ENCODE measurements at places on chromosomes 2 and 18. TPM values are rescaled to one million over a fixed set of nuclear protein-coding genes. Genes with fewer than 3 reads are reported as not detected.

- H3K27ac ChIP-seq, result no peak overlapping the region
- H3K4me3 ChIP-seq, result no peak overlapping the region
- no peak for DNase-seq
- peaks cover 2% of the 10 kb centered on the region for H3K27me3 ChIP-seq
Measured at GRCh38 chr2:38168710-38169480, 92.9 kb upstream of the CYP1B1 start.

Gene ABCG8
- not detected for total RNA-seq

Gene COL4A3
- not detected for total RNA-seq

DNA sequence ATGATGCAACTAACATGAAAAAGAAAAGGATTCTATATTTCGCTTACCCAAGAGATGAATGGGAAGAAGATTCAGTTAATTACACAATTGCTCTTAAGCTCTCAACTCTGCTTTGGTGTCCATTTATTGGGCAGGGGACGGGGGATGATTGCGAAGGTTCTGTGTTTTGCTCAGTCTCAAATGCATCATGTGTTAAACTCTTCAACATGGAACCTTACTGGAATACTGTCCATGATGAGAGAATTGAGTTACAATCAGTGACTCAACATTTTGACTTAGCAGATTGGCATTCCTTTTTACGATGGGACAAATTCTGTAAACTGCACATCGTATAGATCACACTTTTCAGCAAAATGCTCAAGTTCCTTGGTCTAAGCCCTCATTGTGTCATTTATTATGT lies 135.6 kb downstream of the RBMS1 start:
- peaks cover 11% of the 10 kb centered on the region for H3K4me1 ChIP-seq
- no peak for DNase-seq
- H3K27ac ChIP-seq, result no peak overlapping the region
- H3K4me3 ChIP-seq, result no peak overlapping the region
- no peaks in the 10 kb centered on the region for H3K36me3 ChIP-seq

- H3K27ac ChIP-seq, result peak overlapping the region; percentile 62
- no peak overlapping the region for H3K4me3 ChIP-seq
- H3K36me3 ChIP-seq, result no peaks in the 10 kb centered on the region
- peaks cover 2% of the 10 kb centered on the region for H3K27me3 ChIP-seq
- H3K4me1 ChIP-seq, result peaks cover 25% of the 10 kb centered on the region
Measured at GRCh38 chr2:20595439-20596192, 55.3 kb downstream of the HS1BP3 start.

DNA sequence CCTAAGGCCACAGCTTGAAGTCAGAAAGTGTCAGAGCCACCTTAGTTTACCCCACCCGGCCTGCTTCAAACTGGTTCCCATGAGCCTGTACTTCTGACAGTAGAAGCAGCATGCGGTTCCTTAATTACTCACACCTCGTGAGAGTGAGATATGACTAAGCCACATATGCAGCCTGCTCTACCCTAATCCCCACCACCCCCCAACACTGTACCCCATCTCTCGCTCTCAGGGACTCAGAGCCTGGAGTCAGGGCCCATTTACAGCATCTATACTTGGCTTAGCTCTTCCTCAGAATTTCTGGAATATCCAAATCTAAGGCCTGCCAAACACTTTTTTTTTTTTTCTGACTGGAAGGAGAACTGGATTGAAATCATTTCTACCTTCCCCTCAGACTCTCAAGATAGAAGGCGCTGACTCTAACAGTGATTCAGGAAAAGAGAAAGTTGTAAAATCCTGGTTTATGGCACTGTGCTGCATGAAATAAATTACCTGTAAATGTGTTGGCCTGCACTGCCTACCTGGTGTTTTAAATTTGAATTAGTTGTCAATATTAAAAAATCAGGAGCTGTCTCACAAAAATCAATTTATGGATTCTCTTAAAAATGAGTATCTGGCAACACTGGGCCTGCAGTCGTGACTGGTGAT lies 360.0 kb downstream of the RND3 start:
- peaks cover 4% of the 10 kb centered on the region for H3K4me1 ChIP-seq
- peaks cover 6% of the 10 kb centered on the region for H3K36me3 ChIP-seq
- H3K27me3 ChIP-seq, result no peaks in the 10 kb centered on the region
- H3K27ac ChIP-seq, result no peak overlapping the region
- no peak overlapping the region for H3K4me3 ChIP-seq

GRCh38 chr18:23307567-23308295 lies 145.4 kb upstream of the RIOK3 start:
- no peak overlapping the region for H3K4me3 ChIP-seq
- H3K4me1 ChIP-seq, result no peaks in the 10 kb centered on the region
- no peak overlapping the region for H3K27ac ChIP-seq

Gene VAMP5
- 1.4 TPM for total RNA-seq

DNA sequence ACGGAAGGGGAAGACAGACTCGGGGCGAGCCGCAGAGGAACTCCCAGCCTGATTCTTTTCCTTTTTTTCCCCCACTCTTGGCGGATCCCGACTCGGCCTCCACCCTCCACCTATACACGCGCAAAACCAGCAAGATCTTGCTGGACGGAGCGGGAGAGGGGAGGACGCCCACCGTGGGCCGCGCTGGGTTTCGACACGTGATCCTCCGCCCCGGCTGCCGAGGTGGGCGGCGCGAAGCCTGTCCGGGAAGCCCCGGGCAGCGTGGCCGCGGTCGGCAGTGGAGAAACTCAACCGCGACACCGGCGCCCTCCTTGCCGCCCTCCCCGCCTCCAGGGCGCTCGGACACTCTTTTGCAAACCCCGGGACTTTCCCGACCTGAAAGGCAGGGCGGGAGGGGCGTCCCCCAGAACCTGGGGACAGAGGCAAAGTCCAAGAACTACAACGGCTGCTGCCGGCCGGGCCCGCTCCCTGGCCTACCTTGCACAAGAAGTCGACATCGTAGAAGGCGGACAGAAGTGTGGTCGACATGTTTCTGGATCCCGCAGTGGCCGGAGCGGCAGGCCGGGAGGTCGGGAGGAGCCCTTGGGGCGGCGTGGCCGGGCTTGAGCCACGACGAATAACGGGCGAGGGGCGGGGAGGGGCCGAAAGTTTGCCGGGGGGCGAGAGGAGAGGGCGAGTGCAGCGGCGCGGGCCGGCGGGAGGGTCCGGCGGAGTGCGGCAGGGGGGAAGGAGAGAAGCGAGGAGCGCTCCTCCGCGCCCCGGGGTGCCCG lies 433 bp downstream of the ZFP36L2 start:
- DNase-seq, result peak; percentile 54
- no peak overlapping the region for H3K27ac ChIP-seq
- H3K36me3 ChIP-seq, result no peaks in the 10 kb centered on the region

- peaks cover 17% of the 10 kb centered on the region for H3K36me3 ChIP-seq
- no peak for DNase-seq
- no peaks in the 10 kb centered on the region for H3K4me1 ChIP-seq
- H3K27ac ChIP-seq, result no peak overlapping the region
Measured at GRCh38 chr2:121803503-121803902, 48.1 kb downstream of the TSN start.

DNA sequence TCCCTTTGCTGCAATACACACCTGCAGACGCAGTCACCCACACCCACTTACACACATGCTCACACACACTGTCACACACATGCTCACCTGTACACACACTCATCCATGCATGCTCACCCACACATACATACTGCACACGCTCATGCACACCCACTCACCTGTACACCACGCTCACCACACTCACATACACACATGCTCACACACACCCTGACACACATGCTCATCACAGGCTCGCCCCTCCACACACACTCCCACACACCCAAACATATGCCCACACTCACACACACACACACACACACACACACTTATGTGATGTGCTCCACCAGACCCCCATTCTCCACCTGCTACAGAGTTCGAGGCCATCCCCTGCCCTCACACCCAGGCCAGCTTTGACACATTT lies 22.8 kb upstream of the CREG2 start:
- no peak overlapping the region for H3K27ac ChIP-seq
- H3K4me3 ChIP-seq, result no peak overlapping the region
- no peaks in the 10 kb centered on the region for H3K36me3 ChIP-seq

Gene NT5C1B
- total RNA-seq, result not detected

DNA sequence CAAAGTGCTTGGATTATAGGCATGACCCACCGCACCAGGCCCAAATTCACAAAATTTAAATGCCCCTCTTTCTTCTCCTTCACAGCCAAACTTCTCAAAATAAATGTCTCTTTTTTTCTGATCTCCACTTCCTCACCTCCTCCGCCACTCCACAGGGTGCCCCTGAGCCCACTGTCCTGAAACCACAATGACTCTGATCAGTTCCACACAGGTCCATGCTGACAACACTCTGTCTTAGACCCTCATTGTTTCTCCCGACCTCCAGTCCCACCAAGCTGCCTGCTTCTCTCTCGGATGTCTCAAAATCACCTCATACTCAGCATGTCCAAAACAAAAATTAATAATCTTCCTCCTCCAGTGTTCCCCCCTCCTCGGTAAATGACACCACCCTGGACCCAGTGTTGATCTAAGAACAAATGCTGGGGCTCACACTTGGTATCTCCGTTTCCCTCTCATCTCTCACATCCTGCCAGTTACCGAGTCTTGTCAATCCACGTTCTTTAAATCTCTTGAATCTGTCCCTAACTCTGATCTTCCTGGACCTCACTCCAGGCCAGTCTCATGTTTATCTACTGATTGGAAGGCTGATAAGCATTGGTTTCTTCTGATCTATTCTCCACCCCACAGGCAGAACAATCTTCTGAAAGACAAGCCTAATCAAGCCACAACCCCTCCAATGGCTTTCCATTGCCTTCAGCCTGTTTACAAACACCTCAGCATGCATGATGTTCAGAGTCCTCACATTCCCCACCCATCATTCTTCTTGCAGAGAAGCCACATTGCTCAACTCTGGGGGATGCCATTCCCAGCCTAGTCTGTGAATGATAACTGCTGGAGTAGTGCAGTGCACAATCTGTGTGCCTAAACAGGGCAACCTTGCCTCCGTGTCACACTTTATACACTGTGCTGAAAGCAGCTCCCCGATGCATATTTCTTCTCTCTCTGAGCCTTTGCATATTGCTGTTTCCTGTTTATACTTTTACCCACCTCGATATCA lies 12.4 kb upstream of the ANKRD44 start:
- DNase-seq, result no peak
- peaks cover 2% of the 10 kb centered on the region for H3K27me3 ChIP-seq
- peaks cover 4% of the 10 kb centered on the region for H3K36me3 ChIP-seq
- no peak overlapping the region for H3K27ac ChIP-seq
- no peaks in the 10 kb centered on the region for H3K4me1 ChIP-seq

Gene CCDC102B
- total RNA-seq, result 8.1 TPM

GRCh38 chr2:109721135-109721534 lies 73.0 kb upstream of the RGPD5 start:
- H3K4me1 ChIP-seq, result no peaks in the 10 kb centered on the region
- no peak overlapping the region for H3K4me3 ChIP-seq
- no peak for DNase-seq
- H3K36me3 ChIP-seq, result no peaks in the 10 kb centered on the region
- no peaks in the 10 kb centered on the region for H3K27me3 ChIP-seq

Gene GALR1
- total RNA-seq, result 0.49 TPM

DNA sequence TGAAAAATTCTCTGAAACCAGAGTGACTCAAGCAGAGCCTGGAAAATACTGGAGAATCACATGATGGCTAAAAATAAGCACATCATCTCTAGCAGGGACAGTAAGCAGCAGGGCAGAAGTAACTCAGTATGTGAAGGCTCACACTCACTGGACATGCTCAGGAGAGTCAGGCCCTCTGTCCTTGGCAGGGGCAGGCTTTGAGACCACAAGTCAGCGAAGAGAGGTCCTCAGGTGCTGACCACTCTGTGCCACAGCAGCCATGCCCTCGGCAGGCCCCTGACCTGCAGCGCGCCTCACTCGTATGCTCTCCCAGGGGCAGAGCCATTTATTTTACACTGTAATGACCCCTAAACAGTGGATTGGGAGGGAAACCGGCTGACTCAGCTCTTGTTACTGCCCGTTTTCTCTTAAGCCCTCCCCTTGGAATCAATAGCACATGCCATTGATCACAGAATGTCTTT lies 76.8 kb downstream of the MAPRE2 start:
- no peaks in the 10 kb centered on the region for H3K36me3 ChIP-seq
- DNase-seq, result no peak
- H3K4me3 ChIP-seq, result no peak overlapping the region
- H3K27ac ChIP-seq, result no peak overlapping the region
- H3K4me1 ChIP-seq, result peaks cover 49% of the 10 kb centered on the region

DNA sequence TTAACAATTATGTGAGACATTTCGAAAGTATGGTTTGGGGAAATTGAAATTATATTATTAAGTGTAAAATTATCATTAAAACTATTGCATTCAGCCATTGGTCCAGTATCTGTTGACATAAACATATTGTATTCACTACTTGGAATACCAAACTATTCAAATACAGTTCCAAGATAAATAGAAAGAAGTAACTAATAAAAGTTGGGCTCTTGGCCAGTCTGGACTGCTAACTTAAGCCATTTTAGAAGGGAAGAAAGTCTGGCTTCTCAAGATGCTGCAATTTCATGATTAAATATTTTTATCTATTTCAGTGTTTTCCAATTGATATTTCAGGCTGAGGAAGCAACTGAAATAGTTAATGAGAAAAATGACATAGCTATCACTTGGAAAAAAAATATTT lies 109.8 kb upstream of the CHRNA1 start:
- H3K27me3 ChIP-seq, result no peaks in the 10 kb centered on the region
- H3K27ac ChIP-seq, result no peak overlapping the region
- H3K4me1 ChIP-seq, result peaks cover 26% of the 10 kb centered on the region
- no peak overlapping the region for H3K4me3 ChIP-seq

DNA sequence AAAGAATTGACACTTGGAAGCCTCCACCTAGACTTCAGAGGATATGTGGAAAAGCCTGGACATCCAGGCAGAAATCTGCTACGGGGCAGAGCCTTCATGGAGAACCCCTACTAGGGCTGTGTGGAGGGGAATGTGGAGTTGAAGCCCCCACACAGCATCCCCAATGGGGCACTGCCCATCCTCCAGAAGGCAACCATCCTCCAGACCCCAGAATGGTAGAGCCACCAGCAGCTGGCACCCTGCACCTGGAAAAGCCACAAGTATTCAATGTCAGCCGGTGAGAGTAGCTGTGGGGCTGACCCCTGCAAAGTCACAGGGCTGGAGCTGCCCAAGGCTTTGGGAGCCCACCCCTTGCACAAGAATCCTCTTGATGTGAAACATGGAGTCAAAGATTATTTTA lies 53.6 kb upstream of the SNTG2 start:
- no peak for DNase-seq
- H3K27me3 ChIP-seq, result peaks cover 5% of the 10 kb centered on the region
- no peaks in the 10 kb centered on the region for H3K4me1 ChIP-seq
- H3K27ac ChIP-seq, result no peak overlapping the region
- H3K36me3 ChIP-seq, result peaks cover 11% of the 10 kb centered on the region

DNA sequence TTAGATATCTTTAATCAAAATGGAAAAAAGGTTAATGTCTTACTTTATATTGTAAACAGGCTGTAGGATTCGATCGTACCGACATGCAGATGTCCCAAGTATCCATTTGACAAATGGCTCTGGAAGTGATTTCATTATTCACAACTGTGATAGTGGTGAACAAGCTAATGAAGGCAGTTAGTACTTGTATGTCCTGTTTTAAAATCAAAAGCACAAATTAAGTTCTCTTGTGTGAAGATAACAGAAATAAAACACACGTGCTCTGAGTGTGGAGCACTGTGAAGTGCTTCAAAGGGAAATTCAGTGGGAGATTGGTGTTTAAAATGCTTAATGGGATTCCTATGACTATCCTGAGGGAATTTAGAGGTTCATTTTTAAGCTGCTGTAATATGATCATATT lies 8.6 kb upstream of the LRP1B start:
- peaks cover 32% of the 10 kb centered on the region for H3K4me1 ChIP-seq
- H3K4me3 ChIP-seq, result no peak overlapping the region
- H3K27me3 ChIP-seq, result no peaks in the 10 kb centered on the region
- DNase-seq, result no peak
- H3K36me3 ChIP-seq, result no peaks in the 10 kb centered on the region

Gene PDE11A
- 0.27 TPM for total RNA-seq
